ENCODE measurements at places on chromosomes 4 and X.

GRCh38 chr4:155703486-155704247 lies 37.0 kb downstream of the GUCY1A1 start:
- peak; percentile 10 for DNase-seq

DNA sequence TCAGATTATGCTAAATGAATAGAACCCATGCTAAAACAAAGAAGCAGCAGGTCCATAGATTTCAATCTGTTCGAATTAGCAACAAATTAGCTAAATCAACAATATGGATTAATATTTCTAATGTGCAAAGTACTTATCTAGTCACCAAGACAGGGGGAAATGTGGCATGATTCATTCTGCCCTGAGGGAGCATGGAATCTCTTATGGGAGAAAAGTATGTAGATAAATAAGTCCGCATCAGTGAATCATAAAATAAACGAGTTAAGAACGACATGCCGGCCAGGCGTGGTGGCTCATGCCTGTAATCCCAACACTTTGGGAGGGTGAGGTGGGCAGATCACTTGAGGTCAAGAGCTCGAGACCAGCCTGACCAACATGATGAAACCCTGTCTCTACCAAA lies 102.1 kb downstream of the ANOS1 start:
- peak; percentile 32 for DNase-seq

DNA sequence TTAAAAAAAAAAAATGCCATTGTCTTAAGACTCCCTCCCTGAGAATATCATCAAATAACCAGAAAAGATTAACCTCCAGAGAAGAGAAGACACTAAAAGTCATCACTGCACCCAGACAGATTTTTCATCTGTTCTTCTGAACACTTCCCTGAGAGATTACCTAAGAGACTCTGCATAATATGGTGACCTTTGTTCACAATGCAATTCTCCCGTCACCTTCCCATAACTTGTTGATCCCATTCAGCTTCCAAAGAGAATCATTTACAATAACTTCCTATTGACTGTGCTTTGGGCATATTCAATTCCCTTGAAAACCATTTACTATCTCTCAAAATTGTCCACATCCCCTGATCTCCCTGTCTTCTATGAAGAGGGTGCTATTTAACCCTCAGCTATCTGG lies 85.1 kb upstream of the SMAD1 start:
- DNase-seq = no peak

GRCh38 chr4:184851886-184852285 lies 26.1 kb upstream of the ACSL1 start:
- DNase-seq = no peak

DNA sequence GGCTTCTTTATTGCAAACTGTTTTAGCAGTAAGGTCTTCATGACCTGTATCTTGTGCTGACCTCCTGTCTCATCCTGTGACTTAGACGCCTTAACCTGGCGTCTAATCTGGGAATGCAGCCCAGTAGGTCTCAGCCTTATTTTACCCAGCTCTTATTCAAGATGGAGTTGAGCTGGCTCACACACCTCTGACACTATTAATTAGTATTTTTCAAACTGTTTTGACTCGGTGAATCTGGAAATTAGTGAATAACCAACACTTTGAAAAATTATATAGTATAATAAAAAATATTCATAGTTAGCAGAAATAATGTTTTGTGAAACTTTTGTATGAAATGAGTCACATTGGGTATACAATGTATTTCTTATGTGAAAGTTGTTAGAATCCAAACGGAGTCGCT lies 189.4 kb downstream of the PDGFRA start:
- DNase-seq = no peak

DNA sequence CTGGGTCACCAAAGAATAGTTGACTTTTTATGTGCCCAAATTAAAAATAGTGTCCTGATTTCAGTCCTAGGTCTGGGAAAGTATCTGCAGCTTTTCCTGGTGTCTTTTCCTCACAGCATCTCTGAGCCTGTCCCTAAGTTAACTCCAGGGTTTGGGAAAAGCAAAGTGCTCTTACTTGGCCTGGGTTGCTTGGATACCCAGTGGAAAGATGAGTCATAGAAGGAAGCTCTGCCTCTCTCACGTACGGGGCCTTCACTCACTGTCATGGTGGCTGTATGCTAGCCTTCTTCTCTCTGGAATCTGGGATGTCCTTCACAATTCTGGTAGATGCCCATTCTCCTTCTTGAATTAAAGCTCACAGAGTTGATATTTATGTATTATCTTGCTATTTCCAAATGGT lies 607.3 kb downstream of the ANKRD50 start:
- DNase-seq = peak; percentile 25

GRCh38 chr4:54542540-54543041 lies 115.2 kb upstream of the KIT start:
- DNase-seq = no peak

- no peak for DNase-seq
Observed at GRCh38 chrX:148380107-148380506, 120.3 kb upstream of the AFF2 start.
